Right renal pelvis (tissue), 4 donors: ENCODE measurements at places on chromosomes 6 and 20. TPM values are rescaled to one million over a fixed set of nuclear protein-coding genes. Genes with fewer than 3 reads are reported as not detected.

The MUCL3 gene
- not detected for polyA plus RNA-seq

The RAET1L gene
- not detected for polyA plus RNA-seq

The CFAP61 gene
- polyA plus RNA-seq, result 3.5 TPM

The TNFRSF6B gene
- 1.8 TPM for polyA plus RNA-seq

The SLC22A2 gene
- polyA plus RNA-seq, result 14.7 TPM

The HEY2 gene
- 8.1 TPM for polyA plus RNA-seq

The SLC35D3 gene
- 0.12 TPM for polyA plus RNA-seq

The JAG1 gene
- polyA plus RNA-seq, result 203 TPM

The BPIFB1 gene
- not detected for polyA plus RNA-seq

The MOG gene
- not detected for polyA plus RNA-seq

The SLC44A4 gene
- polyA plus RNA-seq, result 44.6 TPM

The SOBP gene
- polyA plus RNA-seq, result 12.3 TPM

The HLA-DRB1 gene
- polyA plus RNA-seq, result 64.3 TPM

The TMEM217 gene
- 1.7 TPM for polyA plus RNA-seq

The PTCRA gene
- 0.36 TPM for polyA plus RNA-seq

The NRN1 gene
- 6.6 TPM for polyA plus RNA-seq

The ZDHHC14 gene
- 27.9 TPM for polyA plus RNA-seq

The GCNT2 gene
- 15.8 TPM for polyA plus RNA-seq

The OLIG3 gene
- polyA plus RNA-seq, result not detected

The LSM2 gene
- 92.5 TPM for polyA plus RNA-seq

The KCNQ2 gene
- 5.1 TPM for polyA plus RNA-seq
